ENCODE measurements at places on chromosomes 12 and 14.

GRCh38 chr14:61940666-61941420, 178.6 kb downstream of the SNAPC1 start:
- DNase-seq, result peak; percentile 67

- DNase-seq, result peak; percentile 65
Observed at GRCh38 chr14:81137316-81137715, 83.4 kb downstream of the GTF2A1 start.

DNA sequence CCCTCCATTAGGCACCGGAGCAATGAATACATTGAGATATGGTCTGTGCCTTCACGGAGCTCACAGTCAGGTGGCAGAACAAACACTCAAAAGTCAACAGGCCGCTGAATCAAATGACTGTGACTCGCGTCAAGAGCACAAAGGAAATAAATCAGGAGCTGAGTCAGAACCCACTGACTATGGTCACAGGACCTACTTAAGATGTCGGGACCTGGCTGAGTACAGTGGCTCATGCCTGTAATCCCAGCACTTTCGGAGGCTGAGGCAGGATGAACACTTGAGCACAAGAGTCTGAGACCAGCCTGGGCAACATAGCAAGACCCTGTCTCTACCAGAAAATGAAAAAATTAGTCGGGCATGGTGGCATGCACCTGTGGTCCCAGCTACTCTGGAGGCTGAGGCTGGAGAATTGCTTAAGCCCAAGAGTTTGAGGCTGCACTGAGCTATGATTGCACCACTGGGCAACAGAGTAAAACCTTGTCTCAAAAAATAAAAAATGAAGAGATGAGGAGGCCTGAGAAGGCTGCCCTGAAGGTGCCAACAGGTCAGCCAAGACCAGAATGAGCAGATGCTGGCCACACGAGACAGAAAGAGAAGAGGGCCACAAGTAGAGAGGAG, 19.9 kb downstream of the TMEM233 start:
- peak; percentile 13 for DNase-seq

- DNase-seq, result no peak
Observed at GRCh38 chr14:72023128-72024042, 91.2 kb downstream of the RGS6 start.

- peak; percentile 42 for DNase-seq
Observed at GRCh38 chr12:78208092-78208491, 377.4 kb downstream of the NAV3 start.

DNA sequence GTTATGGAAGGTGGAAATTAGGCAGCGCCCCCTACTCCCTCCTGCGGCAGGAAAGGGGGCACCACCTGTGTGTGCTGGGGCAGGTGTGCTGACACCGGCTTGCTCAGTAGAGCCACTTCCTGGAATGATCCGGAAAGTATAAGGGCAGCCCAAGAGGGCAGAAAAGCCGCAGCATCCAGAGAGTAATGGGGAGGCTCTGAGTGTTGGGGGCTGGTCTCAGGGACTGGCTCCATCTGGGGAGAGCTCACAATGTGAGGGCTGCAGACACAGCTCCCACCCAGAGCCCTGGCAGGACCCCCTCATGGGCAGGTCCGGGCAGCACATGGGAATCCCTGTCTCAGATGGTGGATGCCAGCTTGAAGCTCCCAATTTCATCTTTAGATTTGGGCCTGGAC, 187.6 kb upstream of the C14orf180 start:
- no peak for DNase-seq

GRCh38 chr12:93921521-93921920, 226.9 kb upstream of the PLXNC1 start:
- no peak for DNase-seq

GRCh38 chr12:108479364-108480070, 35.6 kb upstream of the FICD start:
- no peak for DNase-seq
